ENCODE measurements at places on chromosomes 1 and 21.

GRCh38 chr1:91172541-91172940, 150.7 kb upstream of the ZNF644 start:
- no peak for DNase-seq

- no peak for DNase-seq
Observed at GRCh38 chr1:151619489-151620093, 7.7 kb downstream of the SNX27 start.

DNA sequence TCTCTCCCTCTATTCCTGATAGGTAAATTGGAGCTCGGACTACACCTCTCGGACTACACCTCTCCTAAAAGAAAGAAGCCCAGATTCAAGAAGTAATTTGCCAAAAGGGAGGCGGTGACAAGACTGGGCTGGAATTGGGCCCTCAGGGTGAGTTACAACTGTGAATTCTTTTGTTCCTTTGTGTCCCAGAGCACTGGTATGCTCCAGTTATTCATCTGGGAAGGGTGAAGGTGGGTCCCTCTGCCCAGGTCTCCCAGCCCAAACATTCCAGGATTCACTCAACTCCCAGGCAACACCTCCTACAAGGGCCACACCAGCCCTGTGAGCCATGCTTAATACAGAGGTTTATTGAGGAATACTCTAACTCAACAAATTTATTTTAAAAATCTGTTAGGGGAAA, 69.2 kb downstream of the LMX1A start:
- no peak for DNase-seq

DNA sequence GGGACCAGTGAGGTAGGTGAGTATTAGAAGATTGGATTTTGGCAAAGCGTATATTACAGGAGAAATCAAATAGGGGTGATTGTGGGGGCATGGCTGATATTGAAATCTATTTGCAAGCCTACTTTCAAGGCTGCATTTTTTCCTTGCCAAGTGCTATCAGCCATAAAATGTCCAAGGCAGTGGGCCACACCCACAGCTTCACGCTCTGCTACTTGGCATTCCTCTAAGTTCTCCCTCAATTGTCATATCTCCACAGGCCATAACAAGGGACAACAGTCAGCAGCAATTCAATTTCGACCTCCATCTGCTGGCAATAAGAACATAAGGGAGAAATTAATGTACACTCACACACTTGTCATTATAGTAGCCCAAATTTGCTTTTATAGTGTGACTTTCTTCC, 667.1 kb upstream of the PKN2 start:
- DNase-seq = no peak

- DNase-seq = no peak
Observed at GRCh38 chr1:179217943-179218507, 11.5 kb downstream of the ABL2 start.

- no peak for DNase-seq
Observed at GRCh38 chr1:205746757-205747412, 3.1 kb downstream of the NUCKS1 start.

DNA sequence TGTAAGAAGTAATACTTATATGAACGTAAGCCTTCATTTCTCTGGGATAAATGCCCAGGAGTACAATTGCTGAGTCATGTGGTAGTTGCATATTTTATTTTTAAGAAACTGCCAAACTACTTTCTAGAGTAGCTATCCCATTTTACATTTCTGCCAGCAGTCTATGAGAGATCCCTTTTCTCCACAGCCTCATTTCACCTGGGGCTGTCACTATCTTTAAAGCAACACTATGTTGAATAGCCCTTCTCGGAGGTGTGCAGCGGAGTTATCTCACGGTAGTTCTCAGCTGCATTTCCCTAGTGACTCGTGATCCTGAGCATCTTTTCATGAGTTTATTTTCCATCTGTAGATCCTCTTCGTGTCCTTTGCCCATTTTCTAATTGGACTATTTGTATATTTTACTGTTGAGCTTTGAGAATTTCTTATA, 93.4 kb downstream of the ADARB1 start:
- DNase-seq = no peak

- no peak for DNase-seq
Observed at GRCh38 chr1:163872067-163872466, 550.3 kb downstream of the NUF2 start.

GRCh38 chr1:93676427-93676826, 5.2 kb downstream of the BCAR3 start:
- DNase-seq = no peak

DNA sequence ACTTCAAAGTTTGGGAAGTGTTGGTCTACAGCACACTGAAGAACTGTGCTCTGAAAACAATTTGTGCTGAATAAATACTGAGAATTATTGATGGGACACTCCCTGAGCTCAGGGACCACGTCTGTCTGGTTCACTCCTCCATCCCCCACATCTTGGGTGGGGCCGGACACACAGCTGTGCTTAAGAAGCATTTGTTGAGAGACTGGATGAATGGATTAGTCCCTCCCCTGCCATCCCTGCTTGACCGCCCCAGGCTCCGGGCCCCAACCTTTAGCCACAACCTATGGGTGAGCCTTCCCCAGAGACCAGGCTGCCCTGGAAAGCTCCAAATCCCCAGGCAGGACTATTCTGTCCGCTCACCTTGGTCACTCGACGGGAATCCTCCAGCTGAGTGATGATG, 7.5 kb downstream of the TRIM63 start:
- DNase-seq = no peak

- no peak for DNase-seq
Observed at GRCh38 chr1:208476846-208477170, 232.6 kb upstream of the PLXNA2 start.

DNA sequence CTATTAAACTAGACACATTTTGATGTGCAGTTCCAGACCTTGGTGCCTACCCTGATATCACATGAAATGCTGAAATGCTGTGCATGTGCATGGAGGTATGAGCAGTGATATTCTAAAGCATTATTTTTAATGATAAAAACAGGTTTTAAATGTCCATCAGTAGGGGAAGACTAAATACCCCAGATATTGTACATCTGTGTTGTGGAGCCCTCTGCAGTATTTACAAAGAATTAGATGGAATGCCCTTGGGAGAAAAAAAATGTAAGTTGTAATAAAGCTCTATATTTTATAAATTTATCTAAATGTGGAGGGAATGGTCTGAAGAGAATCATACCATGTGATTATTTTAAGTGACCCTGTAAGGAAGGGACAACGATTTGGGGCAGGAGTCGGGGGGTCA, 39.1 kb upstream of the IGSF5 start:
- no peak for DNase-seq

- no peak for DNase-seq
Observed at GRCh38 chr1:244060117-244060516, 9.0 kb downstream of the ZBTB18 start.

DNA sequence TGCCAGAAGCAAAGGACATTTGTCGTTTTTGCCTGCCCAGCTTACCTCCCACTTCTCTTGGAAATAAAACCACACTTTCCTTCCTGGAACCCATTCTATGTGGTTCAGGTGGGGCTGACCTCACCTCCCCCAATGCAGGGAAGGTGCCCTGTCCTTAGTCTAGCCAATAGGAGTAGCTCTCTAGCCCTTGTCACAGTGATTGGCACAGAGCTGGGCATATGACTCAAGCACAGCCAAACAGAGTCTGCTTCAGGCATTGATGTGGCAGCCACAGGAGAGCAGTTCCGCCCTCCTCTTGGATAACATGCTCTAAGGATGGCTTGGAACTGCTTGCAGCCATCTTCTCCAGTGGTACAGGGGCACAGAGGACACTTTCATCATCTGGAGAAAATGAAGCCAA, 134.0 kb downstream of the LRIG2 start:
- no peak for DNase-seq

- no peak for DNase-seq
Observed at GRCh38 chr1:233935297-233935868, 30.9 kb downstream of the SLC35F3 start.

GRCh38 chr1:18066576-18066975, 41.0 kb upstream of the IGSF21 start:
- no peak for DNase-seq

DNA sequence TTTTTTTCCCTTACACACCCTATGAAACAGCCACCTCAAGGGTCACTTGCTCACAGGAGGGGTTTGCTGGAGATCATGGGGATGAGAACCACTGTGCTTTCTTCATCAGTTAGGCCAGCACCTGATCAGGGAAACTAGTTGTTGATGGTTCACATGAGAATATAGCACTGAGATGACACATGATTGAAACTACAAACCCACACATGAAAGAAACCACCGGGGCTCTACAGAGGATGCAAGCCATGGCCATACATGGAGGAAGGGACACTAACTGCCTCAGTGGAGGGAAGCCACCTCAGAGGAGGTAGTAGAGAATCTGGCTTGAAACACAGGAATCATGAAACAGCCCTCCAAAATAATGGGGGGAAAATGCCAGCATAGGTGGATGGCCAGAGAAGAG, 63.2 kb downstream of the PRKAB2 start:
- DNase-seq = no peak

DNA sequence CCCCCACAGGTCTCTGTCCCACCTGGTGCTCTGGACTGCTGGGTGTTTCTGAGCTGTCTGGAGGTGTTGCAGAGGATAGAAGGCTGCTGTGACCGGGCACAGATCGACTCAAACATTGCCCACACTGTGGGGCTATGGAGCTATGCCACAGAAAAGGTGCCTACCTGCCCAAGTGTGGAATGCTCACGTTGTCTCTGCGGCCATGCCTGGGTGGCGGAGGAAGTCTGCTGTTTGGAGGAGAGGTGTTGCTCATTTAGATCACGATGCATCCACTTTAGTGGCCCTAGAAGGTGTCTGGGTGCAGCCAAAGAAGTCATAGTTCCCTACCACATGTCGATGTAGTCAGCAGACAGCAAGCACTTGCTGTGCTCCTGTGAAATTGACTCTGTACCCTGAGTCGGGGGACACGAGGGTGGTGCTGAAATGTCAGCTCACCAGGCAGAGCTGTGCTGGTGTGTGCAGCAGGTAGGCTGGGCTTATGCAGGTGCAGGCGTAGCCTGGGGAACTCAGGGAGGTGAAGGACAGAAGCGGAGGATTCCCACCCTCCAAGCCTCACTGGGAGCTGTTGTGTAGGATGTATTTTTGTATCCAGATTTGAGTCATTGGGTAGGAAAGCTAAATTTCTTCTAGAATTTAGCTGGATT, 32.8 kb upstream of the PWP2 start:
- DNase-seq = no peak

GRCh38 chr1:206059355-206059915, 6.5 kb downstream of the RHEX start:
- DNase-seq = no peak

GRCh38 chr1:240193679-240194078, 102.0 kb downstream of the FMN2 start:
- no peak for DNase-seq

DNA sequence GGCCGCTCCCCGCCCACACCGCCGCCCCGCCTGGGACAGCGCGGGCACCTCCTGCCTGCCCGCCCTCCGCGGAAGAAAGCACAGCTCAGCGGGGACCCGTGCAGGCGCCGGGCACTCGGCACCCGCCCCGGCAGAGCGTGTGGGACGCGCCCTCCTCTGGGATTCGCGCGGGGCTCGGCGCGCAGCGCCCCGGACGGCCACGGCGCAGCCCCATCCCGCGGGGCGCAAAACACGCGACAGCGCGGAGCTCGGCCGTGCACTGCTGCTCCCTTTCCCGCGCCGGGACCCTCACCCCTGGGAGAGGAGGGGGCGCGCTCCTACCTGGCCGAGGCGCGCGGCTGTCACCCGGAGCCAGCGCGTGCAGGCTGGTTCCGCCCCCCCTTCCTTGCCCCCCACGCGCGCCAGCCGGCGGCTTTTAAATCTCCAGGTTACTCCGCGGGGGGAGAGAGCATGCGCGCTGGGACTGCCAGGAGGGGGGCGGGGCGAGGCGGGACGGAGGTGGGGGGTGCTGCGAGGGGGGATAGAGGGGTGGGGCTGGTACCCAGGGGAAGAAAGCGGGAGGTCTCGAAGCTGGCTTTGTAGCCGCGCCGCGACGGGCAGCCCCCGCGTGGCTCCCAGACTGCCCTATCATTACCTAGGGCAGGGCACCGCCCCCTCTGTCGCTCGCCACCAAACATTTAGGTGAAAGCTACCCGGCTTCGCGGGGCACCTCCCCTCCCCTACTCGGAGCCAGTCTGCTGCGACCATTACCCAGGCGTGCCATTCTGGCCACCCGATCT, at the start of gene SLC45A3:
SLC45A3 (minus strand) TSS at position 437 of the 779 bp plus-strand sequence. CDS start 15,853 bp downstream, outside the sequence.
- DNase-seq = no peak

DNA sequence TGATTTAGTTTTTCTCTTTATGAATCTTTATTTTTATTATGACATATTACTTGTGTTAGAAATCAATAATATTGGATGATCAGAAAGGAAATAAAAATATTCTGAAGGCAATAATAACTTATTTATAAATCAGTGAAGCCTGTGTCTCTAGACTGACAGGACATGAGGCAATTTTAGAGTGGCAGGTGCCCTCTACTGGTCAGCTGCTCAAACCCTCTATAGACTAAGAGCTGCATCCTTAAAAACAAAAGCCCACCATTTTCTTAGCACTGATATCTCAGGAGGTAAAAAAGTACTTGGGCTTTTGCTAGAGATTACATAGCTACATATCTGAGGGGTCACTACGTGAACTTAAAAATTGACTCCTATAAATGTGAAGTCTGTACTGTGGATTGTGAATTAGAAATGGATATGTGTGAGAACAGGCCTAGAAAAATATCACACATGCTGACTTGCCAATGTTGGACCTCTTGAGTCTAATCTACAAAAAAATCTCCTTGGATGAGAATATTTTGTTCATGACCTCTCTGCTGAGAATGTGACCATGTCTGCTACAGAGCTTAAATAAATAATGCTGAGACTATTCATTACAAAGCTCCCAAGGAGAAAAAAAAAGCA, 597.9 kb upstream of the ADAMTS5 start:
- no peak for DNase-seq

DNA sequence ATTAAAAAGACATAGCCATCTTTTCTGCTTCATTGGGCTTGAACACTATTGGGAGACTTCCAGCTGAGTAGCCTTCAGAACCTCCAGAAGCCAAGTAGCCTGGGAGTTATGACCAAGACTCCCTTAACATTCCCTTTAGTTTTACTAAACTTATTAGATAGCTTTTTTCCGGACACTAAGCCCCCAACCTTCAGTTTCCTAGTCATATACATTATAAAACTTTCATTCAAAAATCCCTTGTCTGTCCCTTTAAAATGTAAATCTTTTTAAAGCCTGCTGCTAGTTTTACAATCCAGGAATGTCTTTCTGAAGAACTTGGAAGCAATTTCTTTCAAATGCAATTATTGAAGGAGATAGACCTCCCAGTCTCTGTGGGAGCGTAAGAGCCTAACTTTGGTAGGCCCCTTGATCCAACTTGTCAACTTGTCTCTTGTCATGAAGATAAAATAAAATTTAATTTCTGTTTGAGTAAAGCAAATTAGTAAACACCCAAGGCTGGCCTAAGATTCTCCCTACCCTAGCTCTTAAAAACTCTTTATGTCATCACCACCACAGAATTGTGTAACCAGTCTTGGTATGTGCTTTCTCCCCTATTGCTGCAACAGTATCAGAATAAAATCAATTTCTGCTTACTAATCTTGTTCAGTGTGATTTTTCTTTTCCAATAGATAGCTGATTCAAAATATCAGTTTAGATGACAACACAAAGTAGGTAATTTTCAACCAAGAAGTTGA, 796.2 kb downstream of the PLA2G4A start:
- no peak for DNase-seq

GRCh38 chr1:34977858-34978257, 7.3 kb downstream of the TMEM35B start:
- no peak for DNase-seq

Measured in stimulated activated CD4-positive, alpha-beta T cell treated with anti-CD3 and anti-CD28 coated beads, Interleukin-1b, Interleukin-23, amount 100 ng/mL, for 1 hour (primary cell).